Activated CD8-positive, alpha-beta T cell treated with anti-CD3 and anti-CD28 coated beads, Interleukin-2, amount 10 ng/mL, durations not matched to agents 7 days and 5 days (primary cell): ENCODE measurements at places on chromosomes 16 and 17.

- peaks cover 3% of the 10 kb centered on the region for H3K4me1 ChIP-seq
- H3K27ac ChIP-seq, result no peak overlapping the region
- no peak overlapping the region for H3K4me3 ChIP-seq
- DNase-seq, result no peak
- H3K27me3 ChIP-seq, result no peaks in the 10 kb centered on the region
- peaks cover 11% of the 10 kb centered on the region for H3K36me3 ChIP-seq
These were observed 79.3 kb downstream of the NQO1 start for GRCh38 chr16:69647020-69647419.

- no peaks in the 10 kb centered on the region for H3K4me1 ChIP-seq
- no peaks in the 10 kb centered on the region for H3K27me3 ChIP-seq
- no peaks in the 10 kb centered on the region for H3K36me3 ChIP-seq
- no peak overlapping the region for H3K4me3 ChIP-seq
These were observed 171.4 kb upstream of the DYNLRB2 start for GRCh38 chr16:80369138-80369958.

DNA sequence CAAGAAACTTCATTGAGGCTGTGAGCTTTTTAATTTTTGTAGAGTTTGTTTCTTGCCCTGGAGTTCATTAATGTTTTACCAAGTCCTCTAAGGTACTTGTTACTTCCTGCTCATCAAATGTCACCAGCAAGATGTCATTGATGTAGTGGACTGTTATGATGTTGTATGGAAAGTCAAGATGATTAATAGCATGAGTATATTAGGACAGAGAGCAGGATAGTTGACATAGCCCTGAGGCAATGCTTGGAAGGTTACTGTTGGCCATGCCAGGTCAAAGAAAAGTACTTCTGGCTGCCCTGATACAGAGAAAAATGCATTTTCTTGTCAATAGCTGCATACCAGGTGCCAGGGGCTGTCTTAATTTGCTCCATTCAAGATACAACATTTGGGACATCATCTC lies 6.7 kb downstream of the KRTAP1-5 start:
- no peak for DNase-seq
- peaks cover 4% of the 10 kb centered on the region for H3K4me1 ChIP-seq
- H3K27me3 ChIP-seq, result peaks cover 14% of the 10 kb centered on the region

DNA sequence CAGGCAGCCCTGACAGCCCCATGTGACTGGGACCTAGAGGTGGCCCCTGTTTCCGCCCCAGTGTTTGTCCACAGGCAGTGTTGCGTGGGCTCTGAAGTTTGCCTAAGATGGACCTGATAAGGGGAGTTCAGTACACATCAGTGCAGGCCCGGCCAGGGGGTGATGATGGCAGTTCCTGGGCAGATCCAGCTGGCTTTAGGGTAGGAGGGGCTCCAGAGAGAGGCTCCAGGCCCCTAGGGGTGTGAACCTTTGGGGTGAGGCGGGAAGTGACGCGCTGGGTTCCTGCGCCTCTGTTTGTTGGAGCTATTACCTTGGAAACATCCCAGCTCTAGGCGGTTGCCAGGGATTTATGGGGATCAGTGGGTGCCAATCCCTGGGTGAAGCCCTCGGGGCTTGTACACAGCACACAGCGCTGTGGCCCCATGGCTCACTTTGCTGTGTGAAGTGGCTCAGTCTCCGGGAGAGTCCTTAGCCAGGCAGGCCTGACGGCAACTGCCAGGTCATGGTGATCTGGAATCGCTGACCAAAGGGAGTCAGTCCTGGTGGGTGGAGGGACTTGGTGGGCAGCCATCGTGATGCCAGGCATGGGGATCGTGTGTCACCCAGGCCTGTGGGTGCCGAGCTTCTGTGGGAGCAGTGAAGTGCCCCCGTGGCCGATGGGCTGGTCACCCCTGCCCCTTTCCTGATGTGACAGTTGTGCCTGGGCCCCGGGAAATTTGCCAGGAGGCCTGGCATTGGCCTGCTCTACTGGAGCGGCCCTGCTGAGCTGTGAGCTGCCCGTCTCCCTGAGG lies 146.1 kb downstream of the SEC14L1 start:
- no peak overlapping the region for H3K27ac ChIP-seq
- H3K4me1 ChIP-seq, result peaks cover 11% of the 10 kb centered on the region
- no peaks in the 10 kb centered on the region for H3K36me3 ChIP-seq
- H3K4me3 ChIP-seq, result no peak overlapping the region
- H3K27me3 ChIP-seq, result peaks cover 18% of the 10 kb centered on the region
- no peak for DNase-seq

- no peak for DNase-seq
- H3K27ac ChIP-seq, result no peak overlapping the region
These were observed 682.1 kb upstream of the SOX9 start for GRCh38 chr17:71438631-71439146.

- no peaks in the 10 kb centered on the region for H3K36me3 ChIP-seq
- no peaks in the 10 kb centered on the region for H3K4me1 ChIP-seq
These were observed 8.3 kb upstream of the RBFOX3 start for GRCh38 chr17:79619196-79619595.

DNA sequence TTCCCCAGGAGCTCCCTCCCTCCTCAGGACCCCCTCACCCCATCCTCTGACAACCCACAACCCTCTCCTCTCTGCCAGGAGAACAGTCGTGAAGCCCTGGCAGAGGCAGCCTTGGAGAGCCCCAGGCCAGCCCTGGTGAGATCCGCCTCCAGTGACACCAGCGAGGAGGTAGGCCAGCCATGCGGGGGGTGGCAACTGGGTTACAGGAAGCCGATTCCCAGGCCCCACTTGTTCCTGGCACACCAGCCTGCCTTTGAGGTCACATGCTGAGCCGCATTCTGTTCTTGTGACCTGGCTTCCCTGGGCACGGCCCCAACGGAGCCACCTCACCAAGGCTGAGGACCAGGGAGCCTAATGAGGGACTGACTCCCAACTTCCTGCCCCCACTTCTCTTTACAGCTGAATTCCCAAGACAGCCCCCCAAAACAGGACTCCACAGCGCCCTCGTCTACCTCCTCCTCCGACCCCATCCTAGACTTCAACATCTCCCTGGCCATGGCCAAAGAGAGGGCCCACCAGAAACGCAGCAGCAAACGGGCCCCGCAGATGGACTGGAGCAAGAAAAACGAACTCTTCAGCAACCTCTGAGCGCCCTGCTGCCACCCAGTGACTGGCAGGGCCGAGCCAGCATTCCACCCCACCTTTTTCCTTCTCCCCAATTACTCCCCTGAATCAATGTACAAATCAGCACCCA lies 7.9 kb downstream of the NAT9 start:
- peaks cover 65% of the 10 kb centered on the region for H3K36me3 ChIP-seq
- H3K27me3 ChIP-seq, result no peaks in the 10 kb centered on the region
- DNase-seq, result no peak
- peaks cover 32% of the 10 kb centered on the region for H3K4me1 ChIP-seq

DNA sequence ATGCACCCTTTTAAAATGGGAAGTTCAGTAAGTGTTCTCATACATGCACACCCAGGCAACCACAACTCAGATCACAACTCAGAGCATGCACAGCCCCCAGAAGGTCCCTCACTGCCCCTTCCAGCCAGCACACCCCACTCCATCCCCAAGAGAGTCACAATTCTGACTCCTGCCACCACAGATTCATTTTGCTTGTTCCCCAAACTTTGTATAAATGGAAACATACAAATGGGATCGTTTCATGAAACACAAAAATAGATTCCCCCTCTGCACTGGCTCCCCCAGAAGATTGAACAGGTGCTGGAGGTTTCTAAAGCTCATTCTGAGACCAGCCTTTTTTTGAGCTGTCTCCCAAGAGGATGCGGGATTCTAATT lies 3.3 kb upstream of the TNFRSF13B start:
- H3K4me1 ChIP-seq, result peaks cover 15% of the 10 kb centered on the region
- no peaks in the 10 kb centered on the region for H3K36me3 ChIP-seq
- no peak for DNase-seq
- H3K27me3 ChIP-seq, result peaks cover 6% of the 10 kb centered on the region

DNA sequence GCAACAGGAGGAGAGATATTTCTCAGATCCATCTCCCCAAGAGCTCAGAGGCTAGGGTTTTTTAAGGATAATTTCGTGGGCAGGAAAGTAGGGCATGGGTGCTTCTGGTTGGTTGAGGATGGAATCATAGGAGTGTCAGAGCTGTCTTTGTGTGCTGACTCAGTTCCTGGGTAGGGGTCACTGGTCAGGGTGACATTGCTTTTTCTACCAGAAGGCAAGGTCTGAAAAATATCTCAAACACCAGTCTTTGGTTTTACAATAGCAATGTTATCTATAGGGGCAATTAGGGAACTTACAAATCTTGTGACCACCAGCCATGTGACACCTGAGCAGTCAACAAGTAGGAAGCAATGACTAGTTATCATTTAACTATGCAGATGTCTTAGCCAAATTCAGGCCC lies 82.9 kb upstream of the DYNLRB2 start:
- no peaks in the 10 kb centered on the region for H3K4me1 ChIP-seq
- no peak for DNase-seq
- no peak overlapping the region for H3K27ac ChIP-seq
- H3K27me3 ChIP-seq, result peaks cover 9% of the 10 kb centered on the region
- no peak overlapping the region for H3K4me3 ChIP-seq

DNA sequence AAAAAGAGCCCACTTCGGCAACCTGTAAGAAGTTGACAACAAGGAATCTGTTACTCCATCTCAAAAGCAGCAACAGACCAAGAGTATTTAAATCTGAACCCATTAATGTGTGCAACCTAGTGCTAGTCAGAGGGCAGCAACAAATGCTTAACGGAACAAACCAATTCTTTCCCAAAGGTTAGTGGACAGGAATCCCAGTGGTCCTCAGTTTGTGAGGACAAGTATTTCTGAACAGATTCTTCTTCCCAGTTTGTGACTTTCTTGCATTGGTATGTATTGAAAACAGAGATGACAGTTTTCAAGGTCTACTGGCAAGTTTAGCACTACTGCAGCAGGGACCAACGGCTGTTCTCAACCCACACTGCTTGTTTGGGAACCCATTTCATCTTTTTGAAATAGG lies 2.9 kb downstream of the RPL26 start:
- no peak for DNase-seq
- peaks cover 71% of the 10 kb centered on the region for H3K36me3 ChIP-seq
- H3K4me1 ChIP-seq, result peaks cover 73% of the 10 kb centered on the region
- no peaks in the 10 kb centered on the region for H3K27me3 ChIP-seq
- peak overlapping the region; percentile 99 for H3K4me3 ChIP-seq
- H3K27ac ChIP-seq, result no peak overlapping the region

DNA sequence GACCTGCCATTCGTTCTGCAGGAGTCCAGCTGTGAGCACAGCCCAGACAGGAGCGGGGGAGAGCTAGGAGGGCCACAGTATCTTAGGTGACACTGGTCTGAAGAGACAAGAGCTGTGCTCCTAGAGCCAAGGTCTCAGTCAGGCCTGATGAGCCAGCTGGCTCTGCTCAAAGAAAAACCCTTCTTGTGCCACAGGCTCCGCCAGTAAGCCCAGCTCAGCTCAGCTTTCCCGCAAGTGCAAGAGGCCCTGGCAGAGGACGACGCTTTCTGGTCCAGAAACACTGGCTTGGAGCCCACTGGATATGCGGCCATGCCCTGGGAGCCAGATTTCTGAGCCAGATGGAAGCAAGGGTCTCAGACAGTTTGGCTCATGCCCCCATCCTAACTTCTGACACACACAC lies 23.9 kb downstream of the PEMT start:
- H3K4me1 ChIP-seq, result no peaks in the 10 kb centered on the region
- DNase-seq, result no peak
- H3K27me3 ChIP-seq, result no peaks in the 10 kb centered on the region
- no peak overlapping the region for H3K4me3 ChIP-seq
- H3K36me3 ChIP-seq, result no peaks in the 10 kb centered on the region
- no peak overlapping the region for H3K27ac ChIP-seq

DNA sequence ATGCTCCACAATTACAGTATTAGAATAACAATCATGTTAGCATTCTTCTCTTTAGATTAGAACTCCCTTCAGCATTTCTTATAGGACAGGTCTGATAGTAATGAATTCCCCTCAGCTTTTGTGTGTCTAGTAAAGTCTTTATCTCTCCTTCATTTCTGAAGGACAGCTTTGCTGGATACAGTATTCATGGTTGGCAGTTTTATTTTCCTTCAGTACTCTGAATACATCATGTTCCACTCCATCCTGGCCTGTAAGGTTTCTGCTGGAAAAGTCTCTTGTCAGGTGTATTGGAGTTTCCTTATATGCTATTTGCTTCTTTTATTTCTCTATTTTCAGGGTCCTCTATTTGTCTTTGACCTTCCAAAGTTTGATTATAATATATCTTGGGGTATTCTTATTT lies 4.0 kb upstream of the ABCA10 start:
- no peak overlapping the region for H3K27ac ChIP-seq
- H3K4me1 ChIP-seq, result peaks cover under 1% of the 10 kb centered on the region
- no peaks in the 10 kb centered on the region for H3K36me3 ChIP-seq

GRCh38 chr16:83915081-83915480 lies 16.2 kb downstream of the MLYCD start:
- no peak for DNase-seq
- H3K4me3 ChIP-seq, result no peak overlapping the region
- no peaks in the 10 kb centered on the region for H3K4me1 ChIP-seq

DNA sequence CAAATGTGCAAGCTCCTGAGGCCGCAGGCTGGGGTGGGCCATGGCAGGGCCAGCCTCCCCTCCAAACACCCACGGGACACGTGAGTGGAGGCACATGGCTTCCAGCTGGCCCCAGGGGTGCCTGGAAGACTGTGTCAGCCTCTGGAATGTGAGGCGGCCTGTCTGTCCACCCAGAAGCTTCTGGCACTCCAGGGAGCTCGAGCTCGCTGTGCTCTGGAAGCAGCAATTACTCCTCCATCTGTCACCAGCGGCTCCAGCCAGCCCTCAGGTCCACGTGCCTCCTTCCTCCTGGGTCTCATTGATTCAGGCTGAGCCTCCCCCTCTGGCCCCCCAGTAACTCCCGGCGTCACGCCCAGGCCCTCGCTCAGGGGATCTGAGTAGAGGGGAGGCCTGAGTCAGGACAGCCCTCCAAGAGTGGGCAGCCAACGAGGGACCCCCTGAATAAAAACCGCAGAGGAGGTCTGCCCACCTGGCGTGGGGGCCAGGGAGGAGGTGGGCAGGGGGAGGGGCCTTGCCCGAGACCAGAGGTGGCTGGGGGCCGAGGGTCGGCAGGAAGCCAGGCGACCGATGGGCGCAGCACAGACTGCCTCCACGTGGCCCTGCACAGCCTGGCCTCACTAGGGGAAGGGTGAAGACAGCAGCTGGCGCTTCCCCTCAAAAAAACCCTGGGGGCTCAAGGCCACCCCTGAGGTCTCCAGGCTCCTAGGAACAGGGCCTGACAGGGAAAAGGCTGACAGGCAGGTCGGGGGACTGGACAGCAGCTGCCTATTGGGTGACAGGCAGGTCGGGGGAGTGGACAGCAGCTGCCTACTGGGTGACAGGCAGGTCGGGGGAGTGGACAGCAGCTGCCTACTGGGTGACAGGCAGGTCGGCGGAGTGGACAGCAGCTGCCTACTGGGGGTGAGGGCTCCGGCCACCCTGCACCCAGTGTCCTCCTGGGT lies 11.9 kb downstream of the PIEZO1 start:
- H3K4me3 ChIP-seq, result no peak overlapping the region
- H3K36me3 ChIP-seq, result peaks cover 6% of the 10 kb centered on the region
- no peak overlapping the region for H3K27ac ChIP-seq

DNA sequence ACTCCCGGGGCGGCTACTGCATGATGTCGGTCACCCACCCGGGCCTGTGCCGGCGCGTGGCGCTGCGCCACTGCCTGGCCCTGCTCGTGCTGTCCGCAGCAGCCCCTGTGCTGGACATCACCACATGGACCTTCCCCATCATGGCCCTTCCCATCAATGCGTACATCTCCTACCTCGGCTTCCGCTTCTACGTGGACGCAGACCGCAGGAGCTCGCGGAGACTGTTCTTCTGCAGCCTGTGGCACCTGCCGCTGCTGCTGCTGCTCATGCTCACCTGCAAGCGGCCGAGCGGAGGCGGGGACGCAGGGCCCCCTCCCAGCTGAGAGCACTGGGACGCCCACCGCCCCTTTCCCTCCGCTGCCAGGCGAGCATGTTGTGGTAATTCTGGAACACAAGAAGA lies 29.8 kb downstream of the CDRT15 start:
- DNase-seq, result no peak
- no peak overlapping the region for H3K27ac ChIP-seq
- H3K4me3 ChIP-seq, result no peak overlapping the region
- no peaks in the 10 kb centered on the region for H3K27me3 ChIP-seq
- peaks cover 62% of the 10 kb centered on the region for H3K4me1 ChIP-seq
